Spleen (tissue), 13 donors: ENCODE measurements at places on chromosomes 2 and 18. TPM values are rescaled to one million over a fixed set of nuclear protein-coding genes. Genes with fewer than 3 reads are reported as not detected.

- DNase-seq, result no peak
Measured at GRCh38 chr2:129604560-129604959, 374.9 kb upstream of the RAB6C start.

GRCh38 chr2:39623917-39624316 is 41.8 kb upstream of the TMEM178A start:
- no peak for DNase-seq

GRCh38 chr2:165675551-165675968 is 118.5 kb downstream of the GALNT3 start:
- DNase-seq, result no peak

GRCh38 chr2:46299365-46300263 is 2.4 kb downstream of the EPAS1 start:
- DNase-seq, result peak; percentile 84

DNA sequence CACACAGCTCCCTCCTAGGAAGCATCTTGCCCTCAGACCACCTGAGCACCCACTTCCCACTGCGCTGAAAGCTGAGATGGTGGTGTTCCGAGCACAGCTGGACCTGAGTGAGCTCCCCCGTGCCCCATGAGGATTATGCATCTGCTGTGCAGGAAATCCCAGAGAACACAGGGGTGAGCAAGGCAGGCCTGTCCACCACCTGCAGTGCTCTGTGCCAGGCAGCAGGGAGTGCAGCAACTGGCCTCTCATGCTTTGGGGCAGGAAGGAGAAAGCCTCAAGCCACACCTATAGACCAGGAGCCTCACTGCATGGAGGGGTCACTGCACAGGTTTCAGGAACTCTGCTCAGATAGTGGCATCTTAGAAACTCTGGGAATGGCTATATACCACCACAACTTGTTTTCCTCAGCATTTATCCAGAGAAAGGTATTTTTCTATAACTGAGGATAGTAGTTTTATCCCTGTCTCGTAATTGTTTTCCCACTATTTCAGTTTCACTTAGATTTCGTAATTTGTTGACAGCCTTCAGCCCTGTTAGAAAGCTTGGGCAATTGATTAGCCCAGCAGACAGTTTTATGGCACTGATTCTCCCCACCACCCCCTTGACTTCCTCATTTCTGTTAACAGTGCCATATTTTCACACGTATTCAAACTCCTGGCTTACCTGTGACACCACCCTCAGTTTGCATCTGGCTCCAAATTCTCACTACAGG is 144.3 kb upstream of the DAPL1 start:
- DNase-seq, result no peak

DNA sequence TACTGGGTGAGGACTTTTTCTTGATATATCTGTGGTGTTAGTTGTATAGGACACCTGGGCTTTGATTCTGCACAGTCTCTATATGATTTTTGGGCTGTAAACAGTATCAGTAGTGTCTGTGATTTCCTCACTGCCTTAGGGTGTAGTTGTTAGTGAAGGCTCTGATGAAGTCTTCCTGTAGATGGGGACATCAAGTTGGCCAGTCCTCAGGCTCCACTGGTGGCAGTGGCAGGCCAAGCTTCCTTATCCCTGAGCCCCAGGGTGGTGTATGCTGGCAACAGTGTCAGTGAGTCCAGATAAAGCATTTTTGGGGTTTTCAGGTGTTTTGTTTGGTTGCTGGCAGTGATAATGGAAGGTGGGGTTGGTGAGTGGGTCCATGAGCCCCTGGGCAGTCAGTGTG is 961.4 kb downstream of the DSC3 start:
- no peak for DNase-seq

DNA sequence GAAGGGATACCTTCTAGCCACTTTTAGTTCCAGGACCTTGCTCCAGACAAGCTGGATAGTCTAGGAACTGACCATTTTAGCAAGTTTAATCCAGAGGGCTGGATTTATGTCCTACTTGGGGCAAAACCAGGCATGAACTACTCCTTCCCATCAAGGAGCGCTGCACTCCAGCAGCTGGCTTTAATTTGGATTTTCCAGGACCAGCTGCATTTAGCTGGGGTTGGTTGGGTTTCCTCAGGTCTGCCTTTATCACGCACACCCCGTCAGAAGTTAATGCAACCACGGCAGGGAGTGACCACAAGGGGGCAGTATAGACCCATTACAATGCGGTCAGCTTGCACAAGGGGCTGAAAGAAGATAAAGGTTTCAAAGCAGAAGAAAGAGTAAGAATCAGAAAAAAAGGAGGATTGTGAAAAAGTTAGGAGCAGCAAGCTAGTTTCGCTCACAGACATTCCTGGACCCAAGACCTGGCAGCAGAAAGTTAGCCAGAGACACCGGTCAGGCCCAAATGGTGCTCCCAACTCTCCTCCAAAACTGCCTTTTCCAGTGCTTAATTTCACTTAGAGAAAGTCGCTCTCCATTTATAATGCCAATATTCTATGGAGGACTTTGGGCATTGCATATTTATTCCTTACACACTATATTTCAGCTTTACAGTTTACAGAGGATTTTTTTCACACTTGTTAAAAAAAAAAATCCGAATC is 40.1 kb downstream of the SLC4A1AP start:
- peak; percentile 87 for DNase-seq

GRCh38 chr2:38692636-38693318 is 26.9 kb downstream of the GALM start:
- no peak for DNase-seq

DNA sequence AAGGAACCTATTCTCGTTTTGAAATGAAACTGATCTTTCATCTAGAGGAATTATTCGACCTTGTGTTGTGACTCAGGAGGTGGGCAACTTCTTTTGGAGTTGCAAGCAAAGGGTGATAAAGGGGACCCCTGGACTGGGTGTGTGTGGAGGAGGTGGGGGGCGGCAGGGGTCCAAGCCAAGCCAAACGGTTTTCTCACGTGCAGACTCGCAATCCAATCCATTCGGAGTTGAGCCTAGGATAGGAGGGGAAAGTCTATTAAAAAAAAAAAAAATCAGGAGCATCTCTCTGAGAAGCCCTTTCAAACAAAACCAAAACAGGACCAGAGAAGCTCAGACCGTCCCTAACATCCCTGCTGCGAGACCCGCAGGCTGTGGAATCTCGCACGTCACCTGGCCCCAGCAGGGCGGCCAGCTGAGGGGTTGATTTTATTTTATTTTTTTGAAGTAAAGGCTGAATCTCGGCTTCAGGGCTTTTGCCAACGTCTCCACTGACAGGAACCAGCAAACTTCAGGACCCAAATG is 3.7 kb upstream of the ZEB2 start:
- no peak for DNase-seq

- DNase-seq, result no peak
Measured at GRCh38 chr2:109341355-109342255, 212.6 kb downstream of the SH3RF3 start.

GRCh38 chr18:58590254-58590653 is 38.6 kb downstream of the ALPK2 start:
- DNase-seq, result no peak

DNA sequence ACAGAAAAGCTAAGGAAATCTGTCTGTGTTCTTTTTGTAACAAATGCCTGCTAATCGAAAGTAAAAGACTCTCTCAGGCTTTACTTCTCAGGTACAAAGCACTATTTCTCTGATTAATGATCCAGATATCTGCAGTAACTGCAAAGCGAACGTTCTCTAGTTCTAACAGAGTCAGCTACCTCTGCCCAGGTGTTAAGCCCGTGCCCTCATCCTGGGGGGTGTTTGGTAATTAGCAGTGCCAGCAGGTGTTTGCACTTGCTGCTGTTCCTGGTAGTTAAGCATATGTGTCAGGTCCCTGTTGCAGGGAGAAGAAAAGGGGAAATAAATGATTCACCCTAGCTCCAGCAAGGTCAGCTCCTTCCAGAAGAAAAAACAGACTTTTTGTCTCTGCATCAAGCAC is 58.8 kb upstream of the CRIM1 start:
- no peak for DNase-seq

GRCh38 chr2:105315314-105315713 is 14.2 kb downstream of the TGFBRAP1 start:
- DNase-seq, result no peak

DNA sequence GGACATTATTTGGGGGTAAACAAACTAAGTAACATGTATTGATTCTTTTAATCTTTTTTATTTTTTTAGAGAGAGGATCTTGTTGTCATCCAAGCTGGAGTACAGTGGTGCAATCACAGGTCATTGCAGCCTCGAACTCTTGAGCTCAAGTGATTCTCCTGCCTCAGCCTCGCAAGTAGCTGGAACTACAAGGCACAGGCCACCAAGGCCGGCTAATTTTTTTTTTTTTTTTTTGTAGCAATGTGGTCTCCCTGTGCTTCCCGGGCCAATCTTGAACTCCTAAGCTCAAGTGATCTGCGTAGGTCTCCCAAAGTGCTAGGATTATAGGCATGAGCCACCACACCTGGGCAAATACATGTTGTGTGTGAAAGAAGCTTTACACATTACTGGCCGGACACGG is 29.6 kb downstream of the OLA1 start:
- DNase-seq, result no peak

- DNase-seq, result no peak
Measured at GRCh38 chr2:224983712-224984554, 58.3 kb downstream of the DOCK10 start.

- DNase-seq, result no peak
Measured at GRCh38 chr2:146950361-146950760, 894.5 kb upstream of the ACVR2A start.

- no peak for DNase-seq
Measured at GRCh38 chr2:172073518-172073917, 11.8 kb upstream of the DLX1 start.

- peak; percentile 82 for DNase-seq
Measured at GRCh38 chr2:135709992-135710391, 31.7 kb upstream of the UBXN4 start.

DNA sequence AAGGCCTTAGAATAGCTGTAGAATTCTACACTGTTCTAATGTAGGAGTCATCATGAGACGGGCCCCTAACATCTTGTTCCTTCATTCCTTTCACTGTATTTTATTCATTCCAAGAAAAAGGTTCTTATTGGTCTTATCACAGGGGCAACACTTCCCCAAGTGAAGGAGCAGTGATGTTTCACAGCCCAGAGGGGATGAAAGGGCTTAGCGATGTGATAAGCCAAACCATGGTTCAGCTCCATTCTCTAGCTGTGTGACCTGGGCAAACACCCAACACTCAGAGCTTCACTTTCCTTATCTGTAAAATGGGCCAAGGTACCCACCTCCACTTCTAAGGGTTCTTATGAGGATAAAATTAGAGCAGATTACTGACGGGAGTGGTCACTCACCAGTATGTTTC is 25.4 kb upstream of the HS6ST1 start:
- DNase-seq, result no peak

DNA sequence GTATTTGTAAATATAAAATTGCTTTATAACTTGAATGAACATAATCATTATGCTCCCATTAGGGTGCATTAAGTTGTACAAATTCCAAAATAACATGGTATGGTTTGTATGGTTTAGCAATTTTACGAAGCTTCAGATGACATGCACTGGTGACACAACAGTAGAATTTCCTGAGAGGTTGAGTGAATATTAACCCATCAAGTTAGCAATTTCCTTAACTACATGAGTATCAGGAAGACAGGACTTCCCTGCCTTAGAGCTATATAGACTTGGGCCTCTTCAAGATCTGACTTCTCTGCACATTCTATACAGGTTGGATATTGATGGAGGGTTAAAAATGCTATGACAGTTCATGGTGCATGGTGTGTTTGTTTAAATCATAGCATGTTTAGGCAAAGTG is 60.2 kb downstream of the ZC3H6 start:
- no peak for DNase-seq

GRCh38 chr2:30488012-30488659 is 41.1 kb downstream of the LCLAT1 start:
- DNase-seq, result no peak

GRCh38 chr2:200756618-200757321 is 54.9 kb upstream of the BZW1 start:
- DNase-seq, result no peak

DNA sequence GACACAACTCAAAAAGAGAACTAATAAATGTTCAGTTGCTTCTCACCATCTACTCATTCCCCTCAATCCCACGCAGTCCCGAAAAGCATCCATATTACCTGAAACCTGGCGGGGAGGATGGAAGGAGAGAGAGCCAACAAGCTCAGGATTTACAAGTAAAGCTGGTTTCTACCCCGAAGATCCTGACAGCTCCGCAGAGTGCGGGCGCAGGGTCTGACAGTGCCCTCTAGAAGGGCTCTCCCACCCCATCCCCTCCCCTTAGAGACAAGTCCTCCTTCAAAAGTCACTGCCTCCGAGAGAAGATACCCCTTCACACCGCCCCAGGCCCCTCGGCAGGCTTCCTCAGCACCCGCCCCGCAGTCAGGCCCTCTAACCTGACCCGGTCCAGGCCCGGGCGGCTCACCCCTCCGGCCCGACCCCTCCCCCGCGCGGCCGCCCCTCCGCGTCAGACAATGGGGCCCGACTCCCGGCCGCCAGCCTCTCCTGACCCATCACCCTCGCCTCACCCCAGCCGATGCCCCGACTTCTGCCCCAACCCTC is 550 bp downstream of the RAB1A start:
- peak; percentile 93 for DNase-seq

- no peak for DNase-seq
Measured at GRCh38 chr18:62717925-62718800, 2.8 kb downstream of the PHLPP1 start.

DNA sequence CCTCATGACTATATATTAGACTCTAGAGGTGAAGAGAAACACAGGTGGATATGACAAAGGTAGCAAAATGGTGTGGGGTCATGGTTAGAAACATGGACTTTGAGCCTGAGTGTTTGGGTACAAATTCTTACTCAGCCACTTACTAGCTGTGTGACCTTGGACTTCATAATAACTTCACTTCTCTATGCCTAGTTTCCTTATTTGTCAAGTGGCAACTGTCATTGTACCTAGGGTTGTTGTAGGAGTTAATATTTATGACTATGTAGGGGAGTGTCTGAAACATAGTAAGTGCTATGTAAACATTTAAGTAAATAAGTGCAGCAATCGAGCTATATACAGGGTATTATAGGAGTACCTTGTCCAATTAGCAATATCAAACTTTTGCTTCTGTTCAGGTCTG is 49.7 kb upstream of the RAPH1 start:
- no peak for DNase-seq

The WDR75 gene
- 66.5 TPM for total RNA-seq

The DYNC1I2 gene
- total RNA-seq, result 70.4 TPM

The NAT8 gene
- total RNA-seq, result not detected

The ADGRF3 gene
- 0.74 TPM for total RNA-seq

The HOXD10 gene
- not detected for total RNA-seq

The IL1A gene
- total RNA-seq, result not detected

The PLA2R1 gene
- total RNA-seq, result 12.4 TPM

The CSRNP3 gene
- 5.8 TPM for total RNA-seq
